ENCODE measurements at places on chromosomes 5 and 9. TPM values are rescaled to one million over a fixed set of nuclear protein-coding genes. Genes with fewer than 3 reads are reported as not detected.
A peak's percentile ranks its signal among the peaks of the same experiment; 100 is the strongest.

- H3K27ac ChIP-seq: no peak overlapping the region
- H3K27me3 ChIP-seq: no peaks in the 10 kb centered on the region
Observed at GRCh38 chr9:113164536-113165300, 13.9 kb downstream of the SLC31A2 start.

- no peak overlapping the region for H3K4me3 ChIP-seq
- H3K27me3 ChIP-seq: no peaks in the 10 kb centered on the region
- DNase-seq: no peak
- H3K4me1 ChIP-seq: no peaks in the 10 kb centered on the region
- H3K36me3 ChIP-seq: no peaks in the 10 kb centered on the region
- no peak overlapping the region for H3K27ac ChIP-seq
Observed at GRCh38 chr9:1916655-1917054, 98.5 kb upstream of the SMARCA2 start.

DNA sequence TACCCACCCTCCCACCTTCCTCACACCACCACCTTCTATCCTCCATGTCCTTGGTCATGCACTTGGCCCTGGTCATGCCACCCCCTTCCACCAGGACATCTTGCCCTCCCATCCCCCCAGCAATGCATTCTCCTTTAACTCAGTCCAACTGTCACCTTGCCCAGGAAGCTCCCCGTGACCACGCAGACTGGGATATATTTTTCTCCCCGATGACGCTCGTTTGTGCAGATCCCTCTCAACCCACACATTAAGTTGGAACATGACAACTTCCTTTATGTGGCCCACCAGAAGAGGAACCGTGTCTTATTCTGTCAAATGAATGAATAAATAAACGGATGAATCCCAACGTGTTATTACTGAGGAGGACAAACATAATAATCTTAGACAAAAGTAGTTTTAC lies 82.8 kb upstream of the TAS2R1 start:
- H3K36me3 ChIP-seq: no peaks in the 10 kb centered on the region
- H3K27me3 ChIP-seq: no peaks in the 10 kb centered on the region
- no peaks in the 10 kb centered on the region for H3K4me1 ChIP-seq
- H3K4me3 ChIP-seq: no peak overlapping the region
- peak; percentile 68 for DNase-seq

DNA sequence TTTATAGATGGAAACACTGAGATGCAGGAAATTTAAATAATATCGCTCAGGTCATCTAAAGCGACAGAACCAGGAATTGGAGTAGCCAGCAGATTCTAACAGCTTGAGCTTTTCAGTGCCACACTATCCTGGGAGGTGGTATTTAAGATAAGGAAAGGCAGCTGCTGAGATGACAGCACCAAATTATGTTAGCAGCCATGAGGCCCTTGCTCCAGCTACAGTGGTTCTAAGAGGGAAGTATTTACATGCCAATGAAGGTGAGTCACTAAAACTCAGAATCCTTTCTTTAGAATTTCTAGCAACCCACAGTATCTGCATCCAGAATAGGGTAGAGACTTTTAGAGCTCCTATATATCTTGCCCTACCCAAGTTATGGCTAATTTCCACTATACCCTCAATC lies 127.0 kb upstream of the VLDLR start:
- H3K36me3 ChIP-seq: no peaks in the 10 kb centered on the region
- DNase-seq: no peak
- H3K4me3 ChIP-seq: no peak overlapping the region
- no peaks in the 10 kb centered on the region for H3K27me3 ChIP-seq
- peak overlapping the region; percentile 60 for H3K27ac ChIP-seq
- H3K4me1 ChIP-seq: peaks cover 59% of the 10 kb centered on the region

GRCh38 chr5:95781101-95781583 lies 41.4 kb downstream of the GLRX start:
- peak; percentile 95 for DNase-seq
- peaks cover 18% of the 10 kb centered on the region for H3K4me1 ChIP-seq
- no peaks in the 10 kb centered on the region for H3K27me3 ChIP-seq
- H3K36me3 ChIP-seq: peaks cover 23% of the 10 kb centered on the region
- no peak overlapping the region for H3K4me3 ChIP-seq
- H3K27ac ChIP-seq: peak overlapping the region; percentile 65

- peak overlapping the region; percentile 11 for H3K27ac ChIP-seq
- DNase-seq: peak; percentile 14
- H3K27me3 ChIP-seq: no peaks in the 10 kb centered on the region
Observed at GRCh38 chr9:110918316-110919049, 119.8 kb downstream of the LPAR1 start.

DNA sequence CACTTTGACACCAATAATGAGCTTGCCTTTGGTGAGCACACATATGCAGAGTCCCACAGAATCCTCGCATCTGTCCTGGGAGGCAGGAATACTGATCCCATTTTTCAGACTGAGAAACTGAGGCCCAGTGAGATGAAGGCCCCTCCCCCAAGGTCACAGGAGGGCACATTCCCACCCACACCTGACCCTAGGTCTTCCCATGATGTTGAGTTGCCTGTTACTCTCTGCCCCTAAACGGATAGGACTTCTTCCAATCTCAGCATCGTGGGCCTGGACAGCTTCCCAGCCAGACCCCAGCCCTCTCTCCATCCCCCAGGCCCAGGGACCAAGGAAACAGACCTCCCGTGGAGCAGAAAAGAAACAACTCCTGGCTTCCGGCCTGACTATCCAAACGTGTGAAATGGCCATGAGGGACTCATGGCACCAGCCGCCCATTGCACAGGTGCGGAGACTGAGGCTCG lies 877 bp downstream of the SH3GLB2 start:
- no peak for DNase-seq
- peak overlapping the region; percentile 94 for H3K4me3 ChIP-seq
- H3K27ac ChIP-seq: peak overlapping the region; percentile 78

DNA sequence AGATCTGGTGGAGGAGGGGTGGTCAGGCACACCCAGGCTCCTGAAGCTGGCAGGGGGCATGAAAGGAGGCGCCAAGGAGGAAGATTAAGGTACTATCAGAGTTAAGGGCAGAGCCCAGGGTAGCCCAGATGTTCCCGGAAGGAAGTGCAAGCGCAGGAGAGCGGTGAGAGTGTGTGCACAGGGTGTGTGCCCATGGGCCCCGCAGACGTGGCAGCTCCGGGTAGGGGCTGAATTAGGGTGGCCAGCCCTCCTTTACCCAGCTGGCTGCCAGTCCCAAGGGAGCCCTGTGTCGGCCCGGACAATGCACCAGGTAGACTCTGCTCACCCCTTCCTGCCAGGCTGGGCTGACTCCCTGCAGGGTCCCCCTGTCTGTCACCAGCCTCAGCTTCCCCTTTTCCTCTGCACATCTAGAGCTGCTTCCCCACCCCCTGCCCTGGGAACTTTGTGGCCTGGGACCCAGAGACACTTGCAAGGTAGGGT lies at the start of gene SMIM33:
Gene SMIM33, plus strand, starts transcription at position 184 of the 480 bp plus-strand sequence. Its CDS starts 118 bp downstream, at position 302.
- H3K27ac ChIP-seq: peak within 1 kb of the TSS; percentile 16
- no peak for DNase-seq
- H3K4me3 ChIP-seq: no peak within 1 kb of the TSS
- H3K36me3 ChIP-seq: peaks cover 10% of the 10 kb centered on the region

- H3K27me3 ChIP-seq: no peaks in the 10 kb centered on the region
- DNase-seq: no peak
- H3K27ac ChIP-seq: peak overlapping the region; percentile 73
- no peak overlapping the region for H3K4me3 ChIP-seq
- no peaks in the 10 kb centered on the region for H3K36me3 ChIP-seq
- H3K4me1 ChIP-seq: peaks cover 98% of the 10 kb centered on the region
Observed at GRCh38 chr9:87567001-87567400, 69.3 kb downstream of the DAPK1 start.

GRCh38 chr9:122816163-122816867 lies 12.1 kb downstream of the PDCL start:
- H3K27me3 ChIP-seq: no peaks in the 10 kb centered on the region
- no peak overlapping the region for H3K27ac ChIP-seq
- no peak overlapping the region for H3K4me3 ChIP-seq
- no peak for DNase-seq
- peaks cover 21% of the 10 kb centered on the region for H3K4me1 ChIP-seq

DNA sequence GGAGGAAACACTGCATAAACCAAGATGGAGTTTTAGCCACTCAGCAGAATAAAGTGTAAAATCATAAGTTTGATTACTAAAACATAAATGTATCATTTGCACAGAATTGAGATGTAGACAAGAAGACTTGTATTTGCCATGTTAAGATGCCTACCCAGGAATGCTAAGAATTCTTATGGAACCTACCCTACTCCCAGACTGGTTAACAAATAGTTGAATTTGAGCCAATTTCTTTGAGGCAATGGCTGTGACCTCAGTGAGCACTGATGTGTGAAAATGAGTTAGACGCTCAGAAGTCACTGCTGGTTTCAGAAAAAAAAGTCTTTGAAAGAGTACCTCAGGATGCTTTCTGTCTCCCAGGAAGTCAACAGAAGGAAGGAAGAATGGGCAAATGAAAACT lies 95.6 kb downstream of the ESM1 start:
- no peak for DNase-seq
- H3K36me3 ChIP-seq: no peaks in the 10 kb centered on the region
- H3K27me3 ChIP-seq: peaks cover 7% of the 10 kb centered on the region
- H3K4me1 ChIP-seq: no peaks in the 10 kb centered on the region
- H3K4me3 ChIP-seq: no peak overlapping the region

DNA sequence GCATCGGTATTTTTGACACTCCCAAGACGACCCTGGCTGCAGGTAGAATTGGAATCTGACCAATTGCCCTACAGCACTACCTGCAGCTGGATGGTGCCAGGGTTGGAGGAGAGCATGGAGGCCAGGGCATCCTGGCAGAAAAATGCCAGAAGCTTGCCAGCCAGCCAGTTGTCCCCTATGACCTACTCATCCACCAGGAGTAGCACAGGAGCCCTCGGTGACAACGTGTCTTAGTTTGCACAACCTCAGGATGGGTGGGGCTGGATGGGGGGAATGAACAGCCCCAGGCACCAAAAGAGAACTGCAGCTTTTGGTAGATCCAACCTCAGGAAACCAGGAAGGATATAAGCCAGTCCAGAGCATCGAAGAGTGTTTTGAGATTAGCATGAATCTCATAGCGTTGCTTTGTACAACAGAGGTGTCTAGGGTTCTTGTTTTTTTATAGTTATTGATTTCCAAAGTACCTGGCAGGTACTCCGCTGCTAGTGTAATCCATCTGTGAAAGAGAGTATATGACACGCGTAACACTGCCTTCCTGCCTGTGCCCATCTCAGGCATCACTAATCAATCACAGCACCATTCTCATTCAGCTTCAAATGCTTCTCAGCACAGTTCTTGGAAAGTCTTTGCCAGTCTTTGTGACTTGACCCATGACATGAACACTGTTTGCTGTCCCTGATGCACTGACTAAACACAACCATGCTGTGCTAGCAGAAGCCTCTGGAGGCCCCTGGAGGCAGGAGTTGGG lies 36.7 kb upstream of the ASS1 start:
- no peak overlapping the region for H3K27ac ChIP-seq
- no peak for DNase-seq
- H3K27me3 ChIP-seq: no peaks in the 10 kb centered on the region
- peaks cover 56% of the 10 kb centered on the region for H3K36me3 ChIP-seq
- no peak overlapping the region for H3K4me3 ChIP-seq

- H3K4me1 ChIP-seq: peaks cover 3% of the 10 kb centered on the region
- no peaks in the 10 kb centered on the region for H3K36me3 ChIP-seq
- H3K4me3 ChIP-seq: no peak overlapping the region
- no peaks in the 10 kb centered on the region for H3K27me3 ChIP-seq
Observed at GRCh38 chr9:90060256-90060655, 455.4 kb downstream of the GADD45G start.

GRCh38 chr5:56735849-56736641 lies 79.3 kb upstream of the MAP3K1 start:
- H3K27ac ChIP-seq: no peak overlapping the region
- no peak overlapping the region for H3K4me3 ChIP-seq
- H3K27me3 ChIP-seq: no peaks in the 10 kb centered on the region
- H3K36me3 ChIP-seq: no peaks in the 10 kb centered on the region
- DNase-seq: no peak

DNA sequence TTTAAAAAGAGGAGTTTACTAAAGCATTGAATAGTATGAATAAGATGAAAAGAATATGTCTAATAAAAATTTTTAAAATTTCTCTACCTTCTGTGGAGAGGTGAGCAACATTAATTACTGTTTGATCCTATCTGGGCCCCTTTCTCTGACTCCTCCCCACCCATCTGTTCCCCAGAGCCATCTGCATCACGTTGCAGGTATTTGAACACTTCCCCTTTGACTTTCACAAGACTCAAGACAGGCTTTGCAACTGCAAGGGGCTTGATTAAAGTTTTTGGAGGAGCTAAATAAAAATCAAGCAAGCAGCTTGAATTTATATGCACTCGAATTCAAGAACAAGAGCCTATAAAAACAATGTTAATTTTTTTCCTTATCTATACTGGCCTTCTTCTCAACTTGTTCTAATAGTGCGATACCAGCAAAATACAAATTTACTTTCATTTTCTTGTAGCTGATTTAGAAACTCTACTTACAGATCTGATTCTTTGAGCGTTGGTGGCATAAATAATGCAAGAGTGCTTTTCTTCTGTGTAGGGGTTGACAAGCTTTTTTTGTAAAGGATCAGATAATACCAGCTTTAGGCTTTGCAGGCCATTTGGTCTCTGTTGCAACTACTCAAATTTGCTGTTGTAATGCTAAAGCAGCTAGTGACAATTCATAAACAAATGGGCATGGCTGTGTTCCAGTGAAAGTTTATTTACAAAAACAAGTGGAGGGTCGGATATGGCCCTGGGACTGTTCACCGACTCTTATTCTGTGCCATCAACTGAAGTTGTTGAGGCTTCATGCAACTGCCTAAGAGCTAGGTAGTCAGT lies 21.2 kb downstream of the TXNDC8 start:
- no peaks in the 10 kb centered on the region for H3K27me3 ChIP-seq
- no peaks in the 10 kb centered on the region for H3K4me1 ChIP-seq
- no peak overlapping the region for H3K27ac ChIP-seq
- no peak for DNase-seq
- H3K36me3 ChIP-seq: no peaks in the 10 kb centered on the region

DNA sequence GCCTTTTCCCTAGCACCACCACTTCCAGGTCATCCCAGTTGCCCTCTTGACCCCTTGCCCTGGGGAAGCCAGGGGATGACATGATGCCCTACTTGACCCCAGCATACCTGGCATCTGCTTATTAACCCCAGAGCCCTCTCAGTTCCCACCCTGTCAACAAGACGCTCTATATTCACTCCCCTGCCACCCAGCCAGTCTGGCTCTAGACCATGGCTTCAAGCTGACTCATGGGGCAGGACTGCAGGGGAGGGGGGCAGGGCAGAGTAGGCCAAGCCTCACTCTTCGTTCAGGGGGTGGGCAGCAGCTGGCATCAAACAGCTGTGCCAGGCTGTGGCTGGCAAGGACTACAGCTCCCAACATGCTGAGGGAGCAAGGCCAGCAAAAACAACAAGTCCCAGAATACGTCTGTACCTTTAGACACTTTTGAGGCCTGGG lies 5.3 kb downstream of the ATOSB start:
- H3K27ac ChIP-seq: peak overlapping the region; percentile 94
- no peaks in the 10 kb centered on the region for H3K27me3 ChIP-seq

Gene ADAMTSL2
- 6.6 TPM for total RNA-seq

Gene SPATA31D4
- total RNA-seq: not detected

Gene SLC2A6
- total RNA-seq: 8.6 TPM

Gene TMEM171
- total RNA-seq: not detected

Gene PAX5
- total RNA-seq: 0.17 TPM

Gene SHOC1
- total RNA-seq: under 0.01 TPM

Gene BRINP1
- not detected for total RNA-seq
